ENCODE measurements at places on chromosomes 16 and 17. TPM values are rescaled to one million over a fixed set of nuclear protein-coding genes. Genes with fewer than 3 reads are reported as not detected.
A peak's percentile ranks its signal among the peaks of the same experiment; 100 is the strongest.

DNA sequence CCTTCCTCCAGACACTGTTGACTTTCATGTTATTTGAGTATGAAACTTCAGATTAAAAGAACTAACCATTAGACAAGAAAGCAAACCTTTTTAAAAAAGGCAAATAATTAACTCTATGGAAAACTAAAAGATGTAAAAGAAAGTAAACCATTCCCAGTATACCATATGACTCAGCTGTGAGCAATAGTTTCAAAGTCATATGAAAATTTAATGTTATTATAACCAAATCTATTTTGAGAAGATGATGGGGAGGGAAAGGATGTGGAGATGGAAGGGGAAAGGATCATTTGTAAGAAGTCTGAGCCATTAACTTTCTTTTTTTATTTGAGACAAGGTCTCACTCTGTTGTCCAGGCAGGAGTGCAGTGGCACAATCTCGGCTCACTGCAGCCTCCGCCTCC, 131.8 kb downstream of the IRX5 start:
- no peak for DNase-seq
- H3K27me3 ChIP-seq: peaks cover 14% of the 10 kb centered on the region
- no peaks in the 10 kb centered on the region for H3K4me1 ChIP-seq
- H3K36me3 ChIP-seq: no peaks in the 10 kb centered on the region

DNA sequence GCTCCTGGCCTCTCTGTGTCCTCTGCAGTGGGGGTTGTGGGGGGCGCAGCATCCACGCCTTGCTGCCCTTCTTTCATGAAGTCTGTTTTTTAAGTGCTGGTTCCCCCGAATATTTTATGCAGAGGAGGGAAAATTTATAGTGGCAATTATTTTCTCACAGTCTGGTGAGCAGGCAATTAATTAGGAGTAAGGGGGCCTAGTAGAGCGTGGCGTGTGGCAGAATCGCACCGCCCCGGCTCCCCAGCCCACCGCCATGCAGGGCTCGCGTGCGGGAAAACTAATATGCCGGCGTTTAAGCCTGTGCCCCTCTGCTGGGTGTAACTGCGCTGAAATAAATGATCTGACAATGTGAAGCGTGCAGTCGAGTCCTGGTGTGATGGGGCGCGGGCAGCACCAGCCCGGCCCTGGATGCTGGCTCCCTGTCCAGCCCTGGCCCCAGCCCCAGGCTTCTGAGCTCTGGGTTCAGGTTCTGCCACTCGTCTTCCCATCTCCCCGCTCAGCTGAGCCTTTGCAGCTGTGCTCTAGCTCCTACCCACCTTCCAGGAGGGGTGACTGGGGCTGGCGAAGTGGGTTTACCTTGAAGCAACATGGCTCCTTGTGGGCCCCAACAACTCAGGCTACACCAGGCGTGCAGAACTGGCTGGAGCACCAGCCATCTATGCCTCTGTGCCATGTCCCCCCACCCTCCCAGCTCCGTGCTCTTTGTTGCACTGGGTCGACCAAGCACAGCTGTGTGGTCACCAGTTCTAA, 13.8 kb downstream of the ENGASE start:
- H3K4me3 ChIP-seq: no peak overlapping the region
- no peak overlapping the region for H3K27ac ChIP-seq
- peaks cover 5% of the 10 kb centered on the region for H3K27me3 ChIP-seq
- DNase-seq: no peak
- H3K36me3 ChIP-seq: no peaks in the 10 kb centered on the region

- H3K4me1 ChIP-seq: peaks cover 41% of the 10 kb centered on the region
- H3K27ac ChIP-seq: no peak overlapping the region
- H3K27me3 ChIP-seq: no peaks in the 10 kb centered on the region
- H3K36me3 ChIP-seq: peaks cover 7% of the 10 kb centered on the region
Observed at GRCh38 chr17:48246612-48247011, 139.0 kb downstream of the SNX11 start.

DNA sequence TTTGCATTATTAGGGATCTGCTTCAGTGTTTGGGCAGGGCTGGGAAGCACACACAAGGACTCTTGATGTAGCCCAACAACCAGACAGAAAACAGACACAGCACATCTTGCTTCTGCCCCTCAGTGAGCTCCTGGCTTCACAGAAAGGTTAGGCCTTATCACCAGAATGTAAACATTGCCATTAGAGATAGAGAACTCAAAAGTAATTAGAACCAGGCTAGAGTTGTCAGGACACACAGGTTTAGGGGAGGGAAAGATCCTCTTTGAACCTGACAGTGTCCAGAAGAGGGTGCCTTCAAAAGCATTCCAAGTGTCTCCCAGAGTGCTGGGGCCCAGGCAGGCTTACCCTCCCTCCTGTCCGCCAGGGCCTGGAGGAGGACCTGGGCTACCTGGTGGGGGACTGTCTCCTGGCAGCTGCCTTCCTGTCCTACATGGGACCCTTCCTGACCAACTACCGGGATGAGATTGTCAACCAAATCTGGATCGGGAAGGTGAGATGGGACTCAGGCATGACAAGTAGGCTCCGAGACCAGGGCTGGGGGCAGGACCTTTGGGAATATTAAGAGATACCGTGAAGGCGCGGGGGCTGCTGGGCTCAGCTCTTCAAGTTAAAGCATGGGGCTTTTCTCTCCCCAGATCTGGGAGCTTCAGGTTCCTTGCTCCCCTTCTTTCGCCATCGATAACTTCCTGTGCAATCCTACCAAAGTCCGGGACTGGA, 16.9 kb upstream of the KDM6B start:
- H3K4me1 ChIP-seq: no peaks in the 10 kb centered on the region
- no peaks in the 10 kb centered on the region for H3K27me3 ChIP-seq
- H3K27ac ChIP-seq: no peak overlapping the region
- no peak overlapping the region for H3K4me3 ChIP-seq
- no peak for DNase-seq
- H3K36me3 ChIP-seq: no peaks in the 10 kb centered on the region

DNA sequence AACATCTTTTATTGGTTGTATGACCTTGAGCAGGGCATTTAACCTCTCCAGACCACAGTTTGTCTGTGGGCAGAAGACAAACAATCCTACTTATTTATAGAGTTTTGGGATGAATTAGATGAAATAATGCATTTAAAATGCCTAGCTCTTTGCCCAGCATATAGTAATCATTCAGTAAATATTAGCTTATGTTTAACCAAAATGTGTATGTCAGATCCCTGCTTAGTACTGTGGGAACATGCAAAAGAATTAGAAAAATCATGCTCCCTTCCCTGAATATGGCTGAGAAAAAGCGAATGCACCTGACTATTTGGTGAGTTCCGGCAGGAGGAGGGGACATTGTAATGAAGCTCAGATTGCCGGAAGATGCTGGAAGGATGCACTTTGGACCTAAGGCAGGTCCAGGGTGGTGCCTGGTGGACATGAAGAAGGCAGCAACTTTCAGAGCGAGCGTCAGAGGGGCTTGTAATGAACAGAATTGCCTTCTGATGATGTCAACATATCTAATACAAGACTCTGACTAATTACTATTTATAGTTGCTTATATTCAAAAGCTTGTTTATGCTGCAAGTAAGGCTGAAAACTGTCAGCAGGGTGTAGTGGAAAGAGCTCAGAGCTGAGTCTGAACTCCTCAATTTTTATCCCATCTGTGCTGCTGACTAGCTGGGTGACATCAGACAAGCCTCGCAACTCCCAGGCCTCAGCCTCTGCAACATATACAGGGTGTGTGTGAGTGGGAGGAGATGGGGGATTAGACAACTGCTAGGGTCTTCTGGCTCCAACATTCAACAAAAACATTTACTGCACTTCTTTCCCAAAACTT, 221.2 kb downstream of the PRKCA start:
- H3K27me3 ChIP-seq: no peaks in the 10 kb centered on the region
- peaks cover 59% of the 10 kb centered on the region for H3K4me1 ChIP-seq
- H3K36me3 ChIP-seq: peaks cover 66% of the 10 kb centered on the region
- no peak overlapping the region for H3K4me3 ChIP-seq

DNA sequence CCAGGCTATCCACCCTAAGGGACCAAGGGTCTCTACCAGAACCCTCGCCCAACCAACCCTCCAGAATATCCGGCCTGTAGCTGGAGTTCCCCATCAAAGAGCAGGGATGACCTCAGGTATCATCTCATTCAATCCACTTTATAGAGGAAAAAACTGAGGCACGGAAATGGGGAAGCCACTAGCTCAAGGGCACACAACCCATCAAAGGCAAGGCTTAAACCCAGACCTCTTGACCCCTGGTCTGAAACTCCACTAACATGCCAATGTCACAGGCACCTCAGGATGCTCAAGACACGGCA, 1.6 kb downstream of the TBC1D10B start:
- peaks cover 47% of the 10 kb centered on the region for H3K4me1 ChIP-seq
- H3K27ac ChIP-seq: peak overlapping the region; percentile 26
- peak overlapping the region; percentile 87 for H3K4me3 ChIP-seq
- peaks cover 42% of the 10 kb centered on the region for H3K36me3 ChIP-seq
- H3K27me3 ChIP-seq: no peaks in the 10 kb centered on the region

- no peaks in the 10 kb centered on the region for H3K4me1 ChIP-seq
- H3K27me3 ChIP-seq: no peaks in the 10 kb centered on the region
Observed at GRCh38 chr16:89192956-89193575, 7.3 kb downstream of the SLC22A31 start.

DNA sequence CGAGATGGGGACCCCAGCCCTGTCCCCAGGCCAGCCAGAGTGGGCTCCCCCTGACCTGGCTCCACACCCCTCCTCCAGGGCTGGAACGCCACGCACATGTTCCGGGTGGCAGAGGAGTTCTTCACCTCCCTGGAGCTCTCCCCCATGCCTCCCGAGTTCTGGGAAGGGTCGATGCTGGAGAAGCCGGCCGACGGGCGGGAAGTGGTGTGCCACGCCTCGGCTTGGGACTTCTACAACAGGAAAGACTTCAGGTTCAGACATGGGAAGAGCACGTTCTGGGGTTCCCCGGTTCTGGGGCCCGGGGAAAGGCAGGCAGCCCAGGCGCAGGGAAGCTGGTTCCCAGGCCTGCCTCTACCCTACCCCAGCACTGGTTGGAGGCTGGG, 4.6 kb downstream of the ACE start:
- H3K27ac ChIP-seq: no peak overlapping the region
- H3K4me1 ChIP-seq: peaks cover 2% of the 10 kb centered on the region
- H3K36me3 ChIP-seq: no peaks in the 10 kb centered on the region
- no peak overlapping the region for H3K4me3 ChIP-seq
- H3K27me3 ChIP-seq: peaks cover 15% of the 10 kb centered on the region

DNA sequence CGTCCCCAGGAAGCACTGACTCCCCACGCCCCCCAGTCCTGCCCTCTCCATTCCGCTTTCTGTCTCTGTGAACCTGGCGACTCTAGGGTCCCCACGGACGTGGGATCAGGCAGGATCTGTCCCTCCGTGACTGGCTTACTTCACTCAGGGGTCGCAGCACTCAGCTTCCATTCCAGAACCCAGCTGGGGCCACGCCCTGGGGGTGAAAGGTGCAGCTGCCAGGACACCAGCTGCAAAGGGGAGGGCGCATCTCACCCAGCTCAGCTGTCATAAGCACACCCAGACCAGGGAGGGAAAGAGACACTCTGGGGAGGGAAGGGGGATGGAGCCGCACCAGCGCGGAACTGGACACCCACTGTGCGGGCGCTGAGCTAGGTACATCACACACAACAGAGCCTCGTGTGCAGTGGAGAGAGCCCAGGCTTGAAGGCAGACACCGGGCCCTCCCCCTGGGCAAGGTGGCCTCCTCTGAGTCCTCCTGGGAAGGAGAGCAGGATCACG, 18.5 kb upstream of the HEXD start:
- H3K27ac ChIP-seq: no peak overlapping the region
- H3K27me3 ChIP-seq: no peaks in the 10 kb centered on the region

GRCh38 chr16:70681382-70682238, 4.2 kb downstream of the MTSS2 start:
- H3K4me1 ChIP-seq: peaks cover 1% of the 10 kb centered on the region
- no peak overlapping the region for H3K27ac ChIP-seq
- H3K36me3 ChIP-seq: no peaks in the 10 kb centered on the region
- H3K4me3 ChIP-seq: no peak overlapping the region
- no peak for DNase-seq

DNA sequence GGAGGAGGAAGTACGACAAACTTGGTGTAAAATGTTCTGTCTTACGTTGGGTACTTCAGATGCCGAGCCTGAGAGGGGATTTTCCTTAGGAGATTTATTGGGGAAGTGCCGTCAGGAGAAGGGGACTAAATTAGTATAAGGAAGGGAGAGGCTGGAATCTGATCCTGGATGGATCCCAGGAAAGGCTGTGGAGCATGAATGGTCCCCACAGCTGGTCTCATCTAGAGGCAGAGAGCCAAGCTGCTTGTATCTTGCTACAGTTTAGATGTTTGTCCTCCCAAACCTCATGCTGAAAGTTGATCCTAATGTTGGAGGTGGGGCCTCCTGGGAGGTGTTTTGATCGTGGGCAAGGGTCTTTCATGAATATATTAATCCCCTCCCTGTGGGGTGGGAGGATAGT, 798.4 kb upstream of the EEF2KMT start:
- H3K27me3 ChIP-seq: no peaks in the 10 kb centered on the region
- no peaks in the 10 kb centered on the region for H3K36me3 ChIP-seq
- DNase-seq: no peak
- no peak overlapping the region for H3K4me3 ChIP-seq
- H3K4me1 ChIP-seq: no peaks in the 10 kb centered on the region

DNA sequence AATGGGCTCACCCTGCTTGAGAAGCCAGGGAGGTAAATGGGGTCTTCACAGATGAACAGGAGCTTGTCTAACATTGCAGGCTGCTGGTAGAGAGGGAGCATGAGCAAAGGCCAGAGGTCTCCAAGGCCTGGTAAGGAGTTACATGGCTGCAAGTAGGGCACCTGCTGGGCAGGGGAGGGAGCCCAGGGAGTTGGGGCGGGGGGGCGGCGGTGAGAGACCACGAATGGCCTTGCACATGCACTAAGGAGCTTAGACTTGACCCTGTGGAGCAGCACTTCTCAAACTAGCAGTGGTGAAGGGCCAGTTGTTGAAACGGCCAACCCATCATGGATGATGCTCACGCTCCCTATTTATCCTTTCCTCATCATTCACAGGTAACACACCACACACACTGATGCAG, 38.4 kb downstream of the ERN1 start:
- H3K27ac ChIP-seq: peak overlapping the region; percentile 96
- H3K36me3 ChIP-seq: peaks cover 82% of the 10 kb centered on the region
- H3K4me3 ChIP-seq: peak overlapping the region; percentile 70
- H3K4me1 ChIP-seq: peaks cover 76% of the 10 kb centered on the region

- no peak overlapping the region for H3K27ac ChIP-seq
- H3K4me1 ChIP-seq: peaks cover 10% of the 10 kb centered on the region
- no peak overlapping the region for H3K4me3 ChIP-seq
- H3K27me3 ChIP-seq: no peaks in the 10 kb centered on the region
- peaks cover 50% of the 10 kb centered on the region for H3K36me3 ChIP-seq
Observed at GRCh38 chr17:75846692-75847613, 2.7 kb upstream of the UNC13D start.

DNA sequence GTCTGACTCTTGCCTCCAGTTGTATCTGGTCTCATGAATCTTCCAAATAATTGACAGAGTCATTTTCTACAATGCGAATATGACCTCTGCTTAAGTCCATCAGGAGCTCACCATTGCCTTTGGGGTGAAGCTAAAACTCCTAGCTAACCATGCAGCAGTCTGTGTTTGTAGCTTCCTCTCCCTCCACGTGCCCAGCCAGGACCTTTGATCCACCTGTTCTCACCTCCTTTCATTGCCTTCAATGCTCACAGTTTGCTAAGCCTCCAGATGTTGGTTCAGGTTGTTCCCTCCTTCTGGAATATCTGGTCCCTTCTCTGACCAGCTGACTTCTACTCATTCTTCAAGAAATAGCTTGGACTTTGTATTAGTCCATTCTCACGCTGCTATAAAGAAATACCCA, 23.0 kb downstream of the BMERB1 start:
- H3K4me3 ChIP-seq: no peak overlapping the region
- no peaks in the 10 kb centered on the region for H3K36me3 ChIP-seq
- H3K4me1 ChIP-seq: peaks cover 4% of the 10 kb centered on the region
- no peak overlapping the region for H3K27ac ChIP-seq
- H3K27me3 ChIP-seq: peaks cover 8% of the 10 kb centered on the region

Gene TBX2
- total RNA-seq: 0.14 TPM

Gene FBXW10
- not detected for total RNA-seq

Gene ANKRD40CL
- not detected for total RNA-seq

Gene NAGS
- 0.28 TPM for total RNA-seq

Gene KRTAP9-8
- not detected for total RNA-seq

Gene ALOX12B
- 0.87 TPM for total RNA-seq

Gene PSMB3
- 337 TPM for total RNA-seq

Gene OR2C1
- total RNA-seq: not detected

Gene RNF222
- total RNA-seq: not detected

Gene KRT14
- not detected for total RNA-seq
